Body of pancreas (tissue), 4 donors: ENCODE measurements at places on chromosomes 6 and 20.
A peak's percentile ranks its signal among the peaks of the same experiment; 100 is the strongest.

DNA sequence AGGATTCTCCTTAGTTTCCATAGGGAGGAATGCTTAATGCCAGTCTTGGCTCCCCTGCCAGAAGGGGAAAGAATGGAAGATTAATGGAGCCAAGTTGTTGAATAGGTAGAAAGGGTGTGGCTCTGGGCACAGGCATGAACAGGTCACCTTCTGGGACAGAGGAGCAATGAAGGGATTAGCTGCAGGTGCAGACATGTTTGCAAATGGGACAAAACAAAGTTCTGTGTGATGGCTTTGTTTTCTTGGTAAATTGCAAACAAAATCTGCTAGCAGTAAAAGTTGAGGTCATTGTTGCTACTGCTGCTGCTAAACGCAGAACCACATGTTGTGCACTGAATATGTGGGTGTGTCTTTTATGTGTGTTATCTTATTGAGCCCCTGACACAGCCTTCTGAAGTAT, 93.3 kb downstream of the PERP start:
- DNase-seq = no peak
- H3K27me3 ChIP-seq = no peaks in the 10 kb centered on the region
- no peaks in the 10 kb centered on the region for H3K36me3 ChIP-seq
- no peak overlapping the region for H3K27ac ChIP-seq

DNA sequence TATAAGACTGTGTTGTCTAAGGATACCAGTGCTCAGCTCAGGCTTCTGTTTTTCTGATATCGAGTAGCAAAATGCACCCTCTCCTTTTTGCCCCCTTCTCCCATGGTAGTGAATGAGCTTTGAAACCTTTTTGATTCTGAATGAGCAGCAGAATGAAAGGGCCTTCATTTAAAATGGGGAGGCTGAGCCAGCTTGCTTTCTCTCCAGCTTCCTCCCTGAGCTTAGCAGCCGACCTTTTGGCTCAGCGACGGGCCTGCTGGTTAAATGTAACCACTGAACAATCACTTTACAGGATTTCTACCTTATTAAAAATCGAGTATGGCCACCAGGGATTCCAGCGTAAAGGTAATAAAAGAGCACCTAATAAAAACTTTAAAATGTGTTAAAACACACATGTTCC, 133.7 kb upstream of the SPACA1 start:
- no peaks in the 10 kb centered on the region for H3K4me1 ChIP-seq
- no peak overlapping the region for H3K27ac ChIP-seq
- H3K27me3 ChIP-seq = no peaks in the 10 kb centered on the region
- no peak overlapping the region for H3K4me3 ChIP-seq
- H3K36me3 ChIP-seq = no peaks in the 10 kb centered on the region

GRCh38 chr6:167331565-167331964, 6.7 kb downstream of the TTLL2 start:
- no peaks in the 10 kb centered on the region for H3K27me3 ChIP-seq
- no peak for DNase-seq
- H3K4me3 ChIP-seq = no peak overlapping the region
- no peaks in the 10 kb centered on the region for H3K36me3 ChIP-seq

DNA sequence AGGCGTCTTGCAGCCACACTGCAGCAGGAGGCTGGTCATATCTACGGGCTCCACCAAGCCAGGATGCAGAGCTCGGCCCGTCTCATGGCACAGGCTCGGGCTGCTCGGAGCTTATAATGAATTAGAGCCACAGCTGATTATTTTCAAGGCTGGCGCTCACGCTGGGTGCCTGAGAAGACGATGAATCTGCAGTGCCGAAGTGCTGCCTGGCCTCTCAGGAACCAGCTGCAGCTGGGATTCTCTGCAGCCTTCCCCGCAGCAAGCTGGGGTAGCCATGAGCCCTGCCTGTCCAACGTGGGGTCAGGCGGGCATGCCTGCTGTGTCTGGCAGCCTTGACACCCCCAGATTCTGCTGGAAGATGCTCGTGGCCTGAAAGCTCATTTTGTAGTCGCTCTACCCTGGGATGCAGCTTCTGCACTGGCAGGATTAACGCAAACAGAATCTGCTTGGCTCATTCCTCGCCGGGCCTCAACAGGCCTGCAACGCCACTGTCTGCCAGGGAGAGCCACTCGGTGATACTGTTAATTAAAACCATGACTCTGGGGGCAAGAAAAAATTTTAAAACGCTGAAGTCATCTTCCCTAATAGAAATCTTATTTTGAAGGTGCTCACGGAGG, 104.3 kb downstream of the CDH26 start:
- no peaks in the 10 kb centered on the region for H3K36me3 ChIP-seq
- no peaks in the 10 kb centered on the region for H3K27me3 ChIP-seq
- H3K4me1 ChIP-seq = no peaks in the 10 kb centered on the region
- no peak for DNase-seq

GRCh38 chr20:55067158-55067825, 591.9 kb downstream of the DOK5 start:
- no peaks in the 10 kb centered on the region for H3K36me3 ChIP-seq
- H3K27ac ChIP-seq = no peak overlapping the region
- no peak for DNase-seq
- H3K27me3 ChIP-seq = no peaks in the 10 kb centered on the region
- H3K4me1 ChIP-seq = no peaks in the 10 kb centered on the region
- H3K4me3 ChIP-seq = no peak overlapping the region

DNA sequence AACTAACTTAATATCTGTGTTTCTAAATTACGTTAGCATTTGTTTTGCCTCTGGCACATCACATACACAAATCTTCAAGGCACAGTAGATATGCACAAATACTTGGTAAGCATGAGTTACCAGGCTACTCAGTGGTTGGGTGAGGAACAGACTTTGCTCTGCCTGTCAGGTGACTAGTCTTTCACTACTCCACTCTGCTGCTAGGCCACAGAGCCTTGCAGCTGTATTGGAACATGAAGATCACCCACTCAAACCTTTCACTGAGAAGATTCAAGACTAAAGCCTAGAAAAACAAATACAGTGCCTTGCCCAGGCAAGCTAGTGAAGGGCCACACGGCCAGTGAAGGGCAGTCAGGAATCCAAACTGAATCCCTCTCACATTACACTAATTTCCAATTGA, 47.0 kb downstream of the DTNBP1 start:
- no peak overlapping the region for H3K4me3 ChIP-seq
- no peak for DNase-seq
- H3K27me3 ChIP-seq = no peaks in the 10 kb centered on the region
- no peaks in the 10 kb centered on the region for H3K4me1 ChIP-seq

- H3K4me3 ChIP-seq = no peak overlapping the region
- DNase-seq = no peak
- H3K27ac ChIP-seq = no peak overlapping the region
- H3K27me3 ChIP-seq = no peaks in the 10 kb centered on the region
- no peaks in the 10 kb centered on the region for H3K4me1 ChIP-seq
Measured at GRCh38 chr6:41464481-41464880, 81.7 kb upstream of the FOXP4 start.

DNA sequence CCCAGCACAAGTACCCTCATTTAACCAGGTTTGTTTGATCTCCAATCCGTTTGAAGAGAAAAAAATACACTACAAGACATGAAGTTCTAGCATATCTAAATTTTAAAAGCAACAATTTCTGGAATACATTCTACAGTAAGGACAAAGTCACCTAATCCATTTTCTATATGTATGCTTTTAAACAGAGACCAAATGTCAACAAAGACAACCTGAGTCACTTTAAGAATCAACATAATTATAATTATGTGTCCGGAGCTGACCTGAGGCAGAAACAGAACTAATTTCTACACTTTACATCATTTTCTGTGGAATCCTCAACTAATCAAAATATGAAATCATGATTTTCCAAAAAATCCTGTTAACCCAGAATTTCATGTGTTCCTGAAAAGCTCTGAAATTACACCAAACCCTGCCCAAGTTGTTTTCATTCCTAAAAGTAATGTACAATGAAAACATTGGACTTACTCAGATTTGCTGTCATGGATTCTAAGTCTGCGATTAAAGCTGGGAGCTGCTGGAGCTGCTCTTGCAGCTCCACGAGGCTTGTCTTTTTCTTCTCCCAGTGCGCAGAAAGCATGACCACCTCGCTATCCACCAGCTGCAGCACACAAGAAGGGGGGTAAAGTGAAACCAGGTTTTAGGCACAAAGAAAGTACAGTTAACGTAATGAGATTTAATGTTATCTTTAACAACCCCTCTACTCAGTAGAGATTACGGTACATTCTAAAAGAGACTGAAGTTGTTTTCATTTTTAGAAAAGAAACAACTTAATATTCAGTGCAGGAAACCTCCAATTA, 35.8 kb downstream of the DTNBP1 start:
- H3K27ac ChIP-seq = no peak overlapping the region
- DNase-seq = no peak
- H3K4me3 ChIP-seq = no peak overlapping the region
- H3K4me1 ChIP-seq = peaks cover 10% of the 10 kb centered on the region
- no peaks in the 10 kb centered on the region for H3K27me3 ChIP-seq

GRCh38 chr6:56370561-56371211, 123.3 kb upstream of the COL21A1 start:
- DNase-seq = peak; percentile 42
- H3K27ac ChIP-seq = peak overlapping the region; percentile 68
- H3K4me1 ChIP-seq = peaks cover 28% of the 10 kb centered on the region
- no peaks in the 10 kb centered on the region for H3K36me3 ChIP-seq
- no peaks in the 10 kb centered on the region for H3K27me3 ChIP-seq

GRCh38 chr20:25246182-25246999, 1.5 kb upstream of the PYGB start:
- H3K4me1 ChIP-seq = peaks cover 33% of the 10 kb centered on the region
- no peaks in the 10 kb centered on the region for H3K36me3 ChIP-seq
- DNase-seq = no peak
- peak overlapping the region; percentile 98 for H3K27ac ChIP-seq
- no peaks in the 10 kb centered on the region for H3K27me3 ChIP-seq
- no peak overlapping the region for H3K4me3 ChIP-seq

- no peak overlapping the region for H3K27ac ChIP-seq
- H3K36me3 ChIP-seq = no peaks in the 10 kb centered on the region
- H3K4me1 ChIP-seq = peaks cover 3% of the 10 kb centered on the region
- no peaks in the 10 kb centered on the region for H3K27me3 ChIP-seq
Measured at GRCh38 chr20:51108638-51109363, 85.9 kb upstream of the KCNG1 start.

DNA sequence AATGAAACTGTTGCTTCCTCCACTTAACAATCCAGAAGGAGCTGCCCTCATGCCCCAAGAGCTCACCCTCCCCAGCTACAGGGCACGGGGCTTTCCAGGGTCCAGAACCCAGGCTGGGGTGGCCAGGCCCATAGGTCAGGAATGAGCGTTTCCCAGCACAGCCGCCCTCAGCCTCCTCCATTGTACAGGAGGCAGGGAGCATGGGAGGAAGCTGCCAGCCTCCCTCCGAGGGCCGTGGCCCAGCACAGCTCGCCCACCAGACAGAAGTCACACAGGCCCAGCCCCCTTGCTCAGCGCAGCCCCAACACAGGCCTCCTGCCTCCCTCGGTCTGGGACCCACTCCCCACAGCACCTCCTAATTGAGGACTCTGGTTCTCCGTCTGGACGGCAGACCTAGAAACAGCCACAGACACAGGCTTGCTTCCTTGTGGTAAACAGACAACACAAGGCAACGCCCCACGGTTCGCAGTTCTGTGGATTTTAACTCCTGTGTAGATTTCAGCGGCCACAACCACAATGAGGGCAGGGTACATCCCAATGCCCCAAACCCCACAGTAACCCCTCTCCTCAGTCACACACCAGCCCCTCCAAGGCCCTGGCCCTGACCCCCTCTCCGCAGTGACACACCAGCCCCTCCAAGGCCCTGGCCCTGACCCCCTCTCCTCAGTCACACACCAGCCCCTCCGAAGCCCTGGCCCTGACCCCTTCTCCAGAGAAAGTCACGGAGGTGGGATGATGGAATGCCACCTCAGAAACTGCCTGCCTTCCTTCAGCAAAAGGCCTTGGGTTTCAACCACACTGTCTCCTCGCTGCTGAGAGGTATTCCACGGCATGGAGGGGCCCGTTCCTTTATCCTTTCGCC, 173.5 kb downstream of the DLL1 start:
- no peak for DNase-seq
- no peak overlapping the region for H3K27ac ChIP-seq
- H3K4me3 ChIP-seq = no peak overlapping the region
- no peaks in the 10 kb centered on the region for H3K36me3 ChIP-seq
- H3K4me1 ChIP-seq = no peaks in the 10 kb centered on the region

GRCh38 chr6:81304466-81304865, 448.0 kb downstream of the TENT5A start:
- H3K4me1 ChIP-seq = no peaks in the 10 kb centered on the region
- no peak overlapping the region for H3K4me3 ChIP-seq
- no peak for DNase-seq
- no peak overlapping the region for H3K27ac ChIP-seq
- no peaks in the 10 kb centered on the region for H3K27me3 ChIP-seq
- H3K36me3 ChIP-seq = no peaks in the 10 kb centered on the region

DNA sequence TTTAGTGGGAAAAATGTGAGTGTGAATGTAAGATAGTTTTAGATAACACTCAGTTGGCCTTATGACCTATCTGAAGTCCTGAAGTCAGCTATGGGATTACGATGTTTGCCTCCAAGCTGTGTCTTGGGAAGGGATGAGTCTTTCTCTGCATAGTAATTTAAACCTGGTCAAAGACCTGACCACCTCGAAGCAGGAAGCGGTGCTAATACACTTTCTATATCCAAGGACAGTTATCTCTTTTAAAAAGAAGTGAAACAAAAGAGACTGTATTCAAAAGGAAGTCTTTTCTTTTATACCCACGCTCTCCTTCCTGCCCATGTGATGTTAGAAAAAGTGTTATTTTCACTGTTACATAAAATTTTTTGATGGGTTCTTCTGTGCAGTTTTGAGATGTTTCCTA, 94.9 kb downstream of the JARID2 start:
- no peaks in the 10 kb centered on the region for H3K27me3 ChIP-seq
- H3K4me3 ChIP-seq = no peak overlapping the region
- no peak overlapping the region for H3K27ac ChIP-seq
- no peaks in the 10 kb centered on the region for H3K36me3 ChIP-seq
- no peak for DNase-seq
